ENCODE measurements at places on chromosomes 12 and 14.

GRCh38 chr12:65898241-65898640 lies 74.0 kb downstream of the HMGA2 start:
- no peak for DNase-seq

GRCh38 chr12:67279637-67280036 lies 10.5 kb downstream of the CAND1 start:
- DNase-seq = no peak

GRCh38 chr14:66140213-66140918 lies 345.8 kb upstream of the CCDC196 start:
- DNase-seq = no peak

DNA sequence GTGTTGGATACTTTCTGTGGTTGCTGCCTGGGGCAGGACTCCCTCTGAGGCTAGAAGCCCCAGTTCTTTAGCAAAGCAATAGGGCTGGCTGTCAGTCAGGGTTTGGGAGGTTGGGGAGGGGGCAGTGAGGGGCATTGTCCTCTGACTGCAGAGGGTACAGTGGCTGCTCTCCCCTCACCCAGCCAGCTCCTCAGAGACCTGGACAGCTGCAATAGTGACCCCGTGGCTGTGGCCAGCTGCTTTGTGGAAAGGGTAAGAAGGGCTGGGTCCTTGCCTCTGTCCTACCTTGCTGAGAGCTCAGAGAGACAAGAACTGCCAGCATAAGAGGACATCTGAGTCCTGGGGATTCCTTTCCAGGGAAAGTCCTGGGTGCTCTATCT lies 25.8 kb downstream of the PLEKHG3 start:
- no peak for DNase-seq

- no peak for DNase-seq
Observed at GRCh38 chr14:30624132-30624423, 2.0 kb downstream of the SCFD1 start.

GRCh38 chr12:27382171-27382795 lies 49.6 kb downstream of the BMAL2 start:
- DNase-seq = no peak

DNA sequence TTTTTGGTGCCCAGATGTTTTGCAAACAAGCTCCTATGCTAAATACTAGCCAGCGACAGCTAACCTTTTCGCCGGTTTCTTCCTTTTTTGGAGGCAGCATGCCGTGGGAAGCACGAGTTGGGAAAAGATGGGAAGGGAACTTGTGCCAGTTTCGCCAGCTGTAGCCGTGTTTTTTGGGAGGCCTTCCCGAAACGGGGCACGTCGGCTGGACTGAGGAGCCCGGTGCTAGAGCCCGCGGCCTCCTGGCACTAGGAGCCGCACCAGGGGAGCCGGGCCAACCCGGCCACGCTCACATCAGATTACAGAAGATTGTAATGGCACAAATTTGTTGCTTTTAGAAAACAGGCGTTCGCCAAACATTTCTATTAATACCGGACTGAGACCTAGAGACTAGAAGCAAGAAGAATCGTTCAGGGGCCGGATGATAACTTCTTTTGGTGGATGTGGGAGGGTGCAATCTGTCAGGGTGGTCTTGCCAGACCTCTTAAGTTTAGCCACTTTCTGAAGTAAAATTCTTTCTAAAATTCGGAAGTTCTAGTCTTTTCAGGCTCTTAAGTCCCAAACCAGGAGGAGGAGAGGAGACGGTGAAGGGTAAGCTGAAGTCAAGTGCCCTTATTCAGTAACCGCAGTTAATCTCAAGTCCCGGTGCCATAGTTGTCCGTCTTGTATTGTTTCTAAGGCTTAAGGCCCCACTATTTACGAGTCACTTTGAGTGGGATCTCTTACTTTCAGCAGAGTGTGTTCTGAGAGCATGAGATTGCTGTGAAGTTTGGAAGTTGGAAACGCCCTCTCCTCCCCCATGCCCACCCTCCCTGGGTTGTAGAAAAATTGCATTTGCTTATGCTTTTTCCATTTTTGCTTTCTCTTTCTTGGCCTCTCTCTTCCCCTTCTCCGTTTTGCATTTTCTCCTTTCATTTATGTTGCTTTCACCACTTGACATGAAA lies 1.3 kb downstream of the RASSF3 start:
- DNase-seq = no peak

- DNase-seq = no peak
Observed at GRCh38 chr12:103085541-103085940, 128.1 kb downstream of the ASCL1 start.

DNA sequence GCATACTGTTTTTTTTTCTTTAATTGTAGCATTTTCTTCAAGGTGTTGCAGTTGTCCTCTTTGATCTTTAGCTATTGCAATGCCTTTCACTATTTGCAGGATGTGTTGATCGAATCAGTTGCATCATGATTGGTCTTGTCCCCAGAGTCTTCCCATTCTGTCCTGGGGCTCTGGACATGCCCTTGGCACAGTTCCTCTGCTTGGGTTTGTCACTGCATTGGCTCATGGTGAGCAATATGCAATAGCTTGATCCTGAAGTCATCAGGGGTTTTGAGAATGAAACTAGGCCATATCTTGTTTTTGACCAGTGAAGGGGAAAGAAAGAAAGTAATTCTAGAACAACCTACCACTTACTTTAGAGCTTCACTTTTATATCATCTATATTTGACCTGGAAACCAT lies 281.5 kb downstream of the TMEM117 start:
- DNase-seq = no peak

DNA sequence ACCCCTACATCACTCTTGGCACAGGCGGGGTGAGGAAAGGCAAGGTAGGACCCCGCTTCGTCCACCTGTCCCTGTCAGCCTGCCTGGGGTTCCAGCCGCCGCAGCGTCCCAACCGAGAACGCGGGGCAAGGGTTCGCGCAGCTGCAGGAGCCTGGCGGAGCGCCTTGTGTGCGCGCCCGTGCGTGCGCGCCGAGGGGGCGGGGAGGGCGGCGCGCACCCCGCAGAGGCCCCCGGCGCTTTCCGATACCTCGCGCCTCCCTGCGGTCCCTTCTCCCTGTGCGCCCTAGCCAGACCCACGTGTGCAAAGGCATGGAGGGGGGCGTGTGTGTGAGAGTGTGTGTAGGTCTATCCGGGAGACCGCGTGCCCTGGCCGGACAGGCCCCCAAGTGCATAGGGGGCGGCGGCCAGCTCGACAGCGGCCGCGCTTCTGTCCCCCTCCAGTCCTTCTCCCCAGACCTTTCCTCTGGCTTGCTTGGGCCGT lies 122.4 kb downstream of the TSPAN9 start:
- no peak for DNase-seq

GRCh38 chr12:49557917-49558215 lies 10.1 kb downstream of the MCRS1 start:
- DNase-seq = no peak

- no peak for DNase-seq
Observed at GRCh38 chr12:105927564-105927963, 211.2 kb downstream of the NUAK1 start.

- no peak for DNase-seq
Observed at GRCh38 chr12:12800406-12801180, 12.6 kb upstream of the DDX47 start.

DNA sequence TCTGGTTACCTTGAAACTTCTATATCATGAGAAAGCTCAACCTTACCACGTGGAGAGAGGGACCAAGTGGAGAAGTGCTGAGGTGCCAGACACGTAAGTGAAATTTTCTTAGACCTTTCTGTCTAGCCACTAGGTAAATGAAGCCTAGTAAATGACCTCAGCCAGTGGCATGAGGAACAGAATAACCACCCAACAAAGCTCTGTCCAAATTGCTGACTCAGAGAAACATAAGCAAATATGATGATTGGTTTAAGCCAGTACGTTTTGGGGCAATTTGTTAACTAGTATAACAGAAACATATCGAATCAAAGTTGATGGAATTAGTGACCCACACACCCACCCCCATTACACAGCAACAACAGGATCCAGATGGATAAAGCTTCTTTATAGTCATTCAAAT lies 75.2 kb upstream of the MAX start:
- no peak for DNase-seq

- DNase-seq = no peak
Observed at GRCh38 chr14:70140614-70141013, 48.1 kb downstream of the SLC8A3 start.

GRCh38 chr14:36855396-36855795 lies 193.7 kb downstream of the PAX9 start:
- no peak for DNase-seq

DNA sequence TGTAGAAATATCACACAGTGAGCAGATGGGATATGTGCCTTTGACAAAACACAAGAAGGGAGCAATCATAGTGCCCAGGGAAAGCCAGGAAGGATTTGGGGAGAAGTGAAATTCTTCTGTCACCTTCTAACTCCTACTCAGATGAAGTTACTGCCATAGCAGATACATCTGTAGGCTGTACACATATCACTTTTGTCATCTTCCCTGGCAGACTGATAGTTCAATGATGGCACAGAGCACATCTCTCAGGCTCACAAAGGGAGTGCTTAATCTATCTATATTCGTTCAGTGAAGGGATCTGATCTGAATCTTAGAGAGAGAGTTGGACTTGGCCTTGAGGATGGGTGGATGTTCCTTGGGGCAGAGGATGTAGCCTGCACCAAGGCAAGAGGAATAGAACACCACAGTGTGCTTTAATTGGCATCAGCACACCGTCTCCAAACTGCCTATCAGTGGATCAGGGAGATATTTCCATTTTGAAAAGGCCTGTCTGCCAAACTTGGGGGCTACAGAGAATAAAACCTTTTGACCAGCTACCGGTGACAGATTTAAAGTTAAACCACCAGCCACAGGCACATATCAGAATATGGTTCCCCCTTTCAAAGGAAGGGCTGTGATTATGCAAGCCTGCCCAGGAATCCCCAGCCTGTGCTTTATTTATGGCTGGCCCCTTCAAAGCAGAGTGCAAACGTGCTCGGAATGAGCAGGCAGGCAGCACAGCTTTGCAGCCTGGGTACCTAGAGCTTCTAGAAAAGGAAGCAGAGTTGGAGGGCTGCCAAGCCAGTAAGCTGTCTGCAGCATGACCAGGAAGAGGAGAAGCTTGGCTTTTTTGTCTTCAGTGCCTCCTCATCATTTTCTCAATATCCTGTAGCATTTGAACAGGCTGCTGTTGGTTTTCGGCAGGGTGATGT lies 165.5 kb upstream of the DYRK2 start:
- peak; percentile 41 for DNase-seq

DNA sequence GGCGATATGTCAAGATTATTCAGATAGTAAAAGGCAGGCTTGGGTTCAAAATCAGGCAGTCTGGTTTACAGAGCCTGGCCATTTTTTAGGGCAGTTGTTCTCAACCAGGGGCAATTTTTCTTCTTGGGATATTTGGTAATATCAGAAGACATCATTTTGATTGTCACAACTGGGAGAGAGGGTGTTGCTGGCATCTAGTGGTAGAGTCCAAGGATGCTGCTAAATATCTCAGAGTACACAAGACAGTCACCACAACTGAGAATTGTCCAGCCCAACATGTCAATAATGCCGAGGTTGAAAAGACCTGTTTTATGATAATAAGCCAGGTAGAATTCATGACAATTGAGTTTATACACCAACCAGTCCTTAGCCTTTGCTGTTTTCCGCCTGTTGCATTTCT lies 733.9 kb downstream of the NRXN3 start:
- no peak for DNase-seq

DNA sequence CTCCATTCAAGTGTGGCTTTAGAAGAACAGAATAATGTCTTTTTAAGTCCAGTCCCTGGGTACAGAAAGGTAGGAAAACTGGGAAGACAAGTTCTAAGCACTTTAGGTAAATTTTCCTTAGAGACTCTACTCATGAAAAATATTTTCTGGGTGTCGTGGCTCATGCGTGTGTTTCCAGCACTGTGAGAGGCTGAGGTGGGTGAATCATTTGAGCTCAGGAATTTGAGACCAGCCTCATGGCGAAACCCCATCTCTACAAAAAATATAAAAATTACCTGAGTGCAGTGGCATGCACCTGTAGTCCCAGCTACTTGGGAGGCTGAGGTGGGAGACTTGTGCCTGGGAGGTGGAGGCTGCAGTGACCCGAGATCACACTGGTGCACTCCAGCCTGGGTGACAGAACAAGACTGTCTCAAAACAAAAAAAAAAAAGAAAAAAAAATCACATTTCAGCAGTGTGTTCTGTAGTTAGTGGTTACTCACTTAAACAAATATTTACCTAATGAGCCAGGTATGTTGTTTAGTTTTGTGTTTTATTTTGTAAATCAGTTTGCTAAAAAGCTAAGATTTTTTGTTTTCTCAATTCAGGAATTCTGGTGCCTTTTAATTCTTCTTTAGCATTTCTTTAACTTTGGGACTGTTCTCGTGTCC lies 52.3 kb upstream of the RD3L start:
- DNase-seq = no peak

DNA sequence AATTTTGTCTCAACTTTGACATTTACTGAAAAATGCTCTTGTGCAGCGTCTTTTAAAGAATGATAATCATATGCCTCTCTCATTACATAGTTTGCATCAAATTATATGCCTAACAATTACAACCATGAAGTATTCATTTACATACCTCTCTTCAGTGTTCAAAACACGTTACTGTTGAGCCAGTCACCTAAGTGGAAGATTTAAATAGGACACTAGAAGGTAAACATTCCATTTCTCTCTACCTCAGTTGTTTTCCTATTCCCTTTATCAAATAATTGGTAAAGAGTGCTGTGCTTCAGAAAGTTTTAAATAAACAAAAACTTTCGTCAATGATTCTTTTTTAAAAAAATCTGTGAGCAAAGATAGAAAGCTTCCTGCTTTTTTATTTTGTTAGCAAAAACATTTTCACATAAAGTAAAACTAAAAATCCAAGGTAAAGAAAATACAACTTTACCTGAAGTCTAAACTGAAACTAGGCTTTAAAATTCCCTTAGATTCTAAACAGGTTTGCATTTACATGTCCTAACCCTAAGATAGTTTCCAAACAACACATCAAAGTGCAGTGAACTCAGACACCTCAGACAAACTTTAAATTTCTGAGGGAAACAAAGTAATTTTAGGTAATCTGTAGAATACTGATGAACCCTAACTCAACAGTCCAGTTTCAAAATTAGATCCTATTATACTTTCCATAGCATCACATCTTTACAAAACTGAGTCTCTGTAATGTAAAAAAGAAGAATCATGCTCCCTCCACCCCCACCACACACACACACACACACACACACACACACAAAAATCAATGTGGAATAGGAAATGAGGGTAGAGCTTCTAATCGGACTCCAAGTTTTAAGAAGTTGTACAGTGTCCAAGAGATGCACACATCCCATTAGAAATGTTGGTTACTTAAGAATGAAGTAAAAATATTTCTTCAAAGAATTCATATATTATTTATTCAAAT lies 46.2 kb downstream of the PAWR start:
- DNase-seq = no peak

GRCh38 chr14:73788701-73789551 lies 62.7 kb upstream of the PTGR2 start:
- DNase-seq = no peak

DNA sequence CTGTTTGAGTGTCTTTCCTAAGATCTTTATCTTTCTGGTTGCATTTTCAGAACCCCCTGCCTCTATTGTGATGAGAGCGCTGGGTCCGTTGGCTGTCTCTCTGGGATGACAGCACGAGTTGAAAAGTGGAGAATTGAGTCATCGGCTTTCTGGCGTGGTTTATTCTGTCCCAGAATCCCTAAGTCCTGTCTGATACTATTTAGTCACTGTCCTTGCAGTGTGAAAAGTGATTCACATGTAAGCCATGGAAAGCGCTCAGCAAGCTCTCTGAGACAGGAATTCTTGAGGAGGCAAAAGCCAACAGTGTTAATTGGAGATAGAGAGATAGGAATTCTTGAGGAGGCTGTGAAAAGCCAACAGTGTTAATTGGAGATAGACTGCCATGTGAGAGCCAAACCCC lies 121.7 kb downstream of the CHST11 start:
- peak; percentile 35 for DNase-seq

GRCh38 chr14:75794615-75795038 lies 133.6 kb downstream of the TTLL5 start:
- DNase-seq = peak; percentile 26

- no peak for DNase-seq
Observed at GRCh38 chr12:27828196-27828595, 48.2 kb upstream of the MANSC4 start.
